NCI-H1436 treated with DMSO at 0.1 percent for 48 hours (cell line): ENCODE measurements at places on chromosomes 7 and 10.

- no peak for DNase-seq
Measured at GRCh38 chr7:22723181-22723601, 3.8 kb upstream of the IL6 start.

DNA sequence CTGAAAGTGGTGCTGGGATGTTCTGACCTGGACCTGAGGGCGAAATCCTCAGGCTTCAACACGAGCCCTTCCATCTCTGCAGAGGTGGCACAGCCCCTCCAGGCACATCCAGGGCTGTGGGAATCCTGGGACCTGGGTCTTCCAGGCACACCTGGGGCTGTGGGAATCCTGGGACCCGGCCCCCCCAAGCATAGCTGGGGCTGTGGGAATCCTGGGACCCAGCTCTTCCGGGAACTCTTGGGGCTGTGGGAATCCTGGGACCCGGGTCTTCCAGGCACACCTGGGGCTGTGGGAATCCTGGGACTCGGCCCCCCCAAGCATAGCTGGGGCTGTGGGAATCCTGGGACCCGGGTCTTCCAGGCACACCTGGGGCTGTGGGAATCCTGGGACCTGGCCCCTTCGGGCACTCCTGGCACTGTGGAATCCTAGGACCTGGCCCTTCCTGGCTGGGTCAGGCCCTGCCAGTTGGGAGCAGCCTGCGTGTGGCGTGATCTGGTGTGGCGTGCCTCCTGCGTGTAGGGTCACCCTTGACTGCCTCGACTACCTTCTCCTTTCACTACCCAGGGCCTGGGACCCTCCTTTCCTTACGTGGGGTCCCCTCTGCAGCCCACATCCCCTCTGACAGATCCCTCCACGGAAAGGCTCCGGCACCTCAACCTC lies 124.0 kb downstream of the WDR37 start:
- no peak for DNase-seq

DNA sequence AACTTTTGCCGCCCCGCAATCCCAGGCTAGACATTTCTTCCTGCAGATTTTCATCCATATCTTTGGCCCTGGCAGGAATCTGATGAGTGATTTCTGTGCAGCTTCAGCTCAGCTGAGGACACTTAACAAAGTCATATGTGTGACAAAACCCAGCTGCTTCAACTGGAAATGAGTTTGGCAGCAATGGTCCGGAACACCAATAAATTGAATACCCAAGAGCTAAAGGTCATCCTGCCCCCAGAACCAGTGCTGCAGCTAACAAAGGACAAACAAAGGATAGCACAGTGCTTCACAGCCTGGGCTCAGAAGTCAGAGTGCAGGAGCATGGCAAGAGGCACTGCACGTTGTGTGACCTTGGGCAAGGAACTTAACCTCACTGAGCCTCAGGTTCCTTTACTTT lies 40.0 kb upstream of the TRIL start:
- no peak for DNase-seq

- no peak for DNase-seq
Measured at GRCh38 chr10:42917821-42918220, 135.2 kb downstream of the BMS1 start.

DNA sequence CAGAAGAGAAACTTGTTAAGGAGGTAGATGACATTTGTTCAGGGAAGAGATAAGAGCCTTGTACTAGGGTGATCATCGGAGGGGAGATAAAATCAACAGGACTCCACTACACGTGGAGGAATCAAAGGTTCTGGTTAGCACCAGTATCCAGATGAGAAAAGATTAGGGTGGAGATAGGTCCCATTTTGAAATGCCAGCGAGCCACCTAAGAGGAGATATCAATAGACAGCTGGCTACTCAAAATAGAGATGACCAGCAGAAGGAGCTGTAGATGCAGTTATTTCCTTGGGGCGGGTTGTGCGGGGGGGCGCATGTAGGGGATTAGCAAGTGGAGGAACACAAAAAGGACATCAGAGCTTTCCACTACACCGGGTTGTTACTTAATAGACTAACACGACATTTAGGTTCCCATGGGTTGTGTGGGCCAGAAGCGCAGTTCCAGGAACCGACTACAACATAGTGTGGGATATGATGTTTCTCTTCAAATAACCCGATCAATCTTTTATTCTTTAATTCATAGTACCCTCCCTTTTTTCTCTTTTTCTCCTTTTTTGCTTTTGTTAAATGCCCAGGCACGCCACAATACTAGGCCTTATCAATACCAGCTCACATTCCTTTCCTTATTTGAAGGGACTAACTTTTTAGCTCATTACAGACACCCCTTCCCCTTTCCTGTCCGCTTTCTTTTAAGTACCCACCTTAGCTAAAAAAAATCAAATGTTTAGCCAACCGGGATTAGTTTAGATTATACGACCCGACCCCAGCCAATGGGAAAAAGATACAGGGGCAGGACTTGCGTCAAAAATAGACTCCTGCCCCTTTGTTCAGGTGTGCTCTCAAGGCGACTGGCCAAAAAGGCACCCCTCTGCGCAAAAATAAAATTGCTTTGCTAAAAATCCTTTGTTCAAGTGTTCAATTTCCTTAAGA lies 2.0 kb upstream of the KIF11 start:
- no peak for DNase-seq

- no peak for DNase-seq
Measured at GRCh38 chr10:117214401-117214800, 17.1 kb downstream of the KCNK18 start.

- DNase-seq: no peak
Measured at GRCh38 chr7:43621729-43622448, 39.0 kb downstream of the STK17A start.

DNA sequence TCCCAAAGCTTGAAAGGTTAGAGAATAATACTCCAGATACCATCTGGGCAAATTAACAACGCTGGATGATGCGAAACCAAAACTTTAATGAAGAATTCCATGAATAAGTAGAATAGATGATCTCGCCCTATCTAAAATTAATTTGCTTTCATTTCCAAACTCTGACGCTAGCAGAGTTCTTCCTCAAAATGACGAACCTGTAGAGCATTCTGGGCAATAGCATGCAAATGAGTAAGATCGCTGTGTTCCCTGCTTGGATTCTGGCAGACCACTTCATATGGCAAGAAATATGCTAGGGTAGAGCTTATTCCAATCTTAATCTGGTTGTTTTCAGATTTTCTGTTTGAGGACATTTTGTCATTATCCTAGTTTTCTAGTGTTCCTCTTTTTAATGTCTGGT lies 36.1 kb upstream of the SMNDC1 start:
- DNase-seq: no peak

DNA sequence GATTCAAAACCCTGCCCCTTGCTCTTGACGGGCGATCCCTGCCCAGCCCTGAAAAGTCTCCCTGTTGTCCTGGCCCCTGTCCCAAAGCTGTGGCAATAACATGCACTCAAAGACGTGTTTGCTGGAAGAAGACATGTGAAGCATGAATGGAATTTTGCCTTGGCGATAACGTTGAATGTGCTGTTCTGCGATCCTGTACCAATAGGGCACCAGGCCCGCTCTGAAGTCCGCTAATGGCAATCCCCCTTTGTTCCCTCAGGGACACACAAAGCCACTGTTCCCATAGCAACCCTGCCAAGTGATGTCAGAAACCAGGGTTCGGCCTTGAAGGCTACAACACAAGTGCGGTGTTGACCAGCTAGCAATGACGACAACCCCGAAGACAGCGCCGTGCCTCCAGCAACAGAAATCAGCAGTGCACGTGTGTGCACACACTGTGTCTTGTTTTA lies 284.6 kb downstream of the KLF6 start:
- no peak for DNase-seq

- no peak for DNase-seq
Measured at GRCh38 chr10:19819419-19820033, 3.3 kb downstream of the PLXDC2 start.

DNA sequence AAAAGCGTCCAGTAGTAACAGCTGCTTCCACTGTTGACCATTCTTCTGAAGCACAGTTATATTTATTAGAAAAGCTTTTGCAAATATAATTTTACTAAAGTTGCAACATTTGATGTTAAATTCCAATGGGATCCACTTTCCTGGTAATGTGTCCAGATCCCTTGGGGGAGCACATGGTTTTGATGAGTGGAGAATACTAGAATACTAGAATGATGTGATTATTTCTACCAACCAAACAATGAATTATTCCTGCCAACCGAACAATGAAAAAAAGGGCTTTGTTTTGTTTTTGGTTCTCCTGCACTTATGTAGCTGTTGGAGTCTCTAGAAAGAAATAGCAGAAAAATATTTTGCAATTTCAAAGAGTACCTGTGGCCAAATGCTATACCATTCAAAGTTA lies 59.1 kb downstream of the BPGM start:
- DNase-seq: no peak

- no peak for DNase-seq
Measured at GRCh38 chr10:132929480-132929879, 12.9 kb downstream of the CFAP46 start.

DNA sequence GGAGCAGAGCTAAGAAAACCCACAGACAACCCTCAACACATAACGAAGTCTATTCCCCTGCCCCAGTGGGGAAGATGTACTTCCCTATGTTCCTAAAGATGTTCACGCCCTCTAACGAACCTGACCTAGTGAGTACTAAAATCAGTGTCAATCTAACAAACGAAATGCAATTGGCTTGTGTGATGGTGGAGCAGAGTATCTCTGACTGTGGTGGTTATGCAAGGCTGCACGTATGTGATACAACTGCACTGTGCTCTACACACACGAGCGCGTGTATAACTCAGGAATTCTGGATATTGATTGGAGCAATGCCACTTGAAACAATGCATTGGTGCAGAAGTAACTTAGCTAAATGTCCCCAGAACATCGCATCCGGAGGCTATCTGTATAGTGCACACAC lies 1.3 kb downstream of the ANKRD16 start:
- DNase-seq: no peak

GRCh38 chr10:100347568-100348195 lies 649 bp downstream of the SCD start:
- DNase-seq: no peak

DNA sequence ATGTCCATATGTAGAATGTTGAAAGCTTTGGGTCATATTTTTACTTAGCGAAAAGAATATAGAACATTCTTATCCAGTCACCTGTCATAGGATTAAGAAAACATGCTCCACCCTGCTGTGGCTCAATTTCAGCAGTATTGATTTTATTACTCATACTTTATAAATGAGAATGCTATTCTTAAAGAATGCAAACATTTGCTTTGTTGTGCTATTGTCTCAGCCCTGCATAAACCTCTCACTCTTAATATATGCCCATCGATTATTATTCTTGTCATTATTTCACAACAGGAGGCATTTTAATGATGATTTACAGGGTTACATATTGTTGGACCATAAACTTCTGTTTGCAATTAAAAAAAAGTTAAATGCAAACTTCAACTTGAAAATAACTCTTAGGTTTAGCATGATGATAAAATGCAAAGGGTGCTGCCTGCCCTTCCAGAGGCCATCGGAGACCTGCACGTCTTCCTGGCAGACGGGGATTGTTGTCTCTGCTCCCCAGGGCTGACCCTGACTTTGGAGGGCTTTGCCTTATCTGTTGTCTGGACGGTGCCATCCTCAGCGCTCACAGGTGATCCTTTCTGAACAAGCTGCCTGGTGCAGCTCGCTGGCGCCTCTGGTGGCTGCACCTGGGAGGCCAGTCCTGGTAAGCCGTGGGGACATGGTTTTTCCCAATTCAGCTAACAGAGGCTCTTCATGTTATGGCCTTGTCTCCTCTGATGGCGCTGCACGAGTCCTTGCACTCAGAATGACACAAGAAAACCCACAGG lies 50.0 kb upstream of the SHH start:
- no peak for DNase-seq

DNA sequence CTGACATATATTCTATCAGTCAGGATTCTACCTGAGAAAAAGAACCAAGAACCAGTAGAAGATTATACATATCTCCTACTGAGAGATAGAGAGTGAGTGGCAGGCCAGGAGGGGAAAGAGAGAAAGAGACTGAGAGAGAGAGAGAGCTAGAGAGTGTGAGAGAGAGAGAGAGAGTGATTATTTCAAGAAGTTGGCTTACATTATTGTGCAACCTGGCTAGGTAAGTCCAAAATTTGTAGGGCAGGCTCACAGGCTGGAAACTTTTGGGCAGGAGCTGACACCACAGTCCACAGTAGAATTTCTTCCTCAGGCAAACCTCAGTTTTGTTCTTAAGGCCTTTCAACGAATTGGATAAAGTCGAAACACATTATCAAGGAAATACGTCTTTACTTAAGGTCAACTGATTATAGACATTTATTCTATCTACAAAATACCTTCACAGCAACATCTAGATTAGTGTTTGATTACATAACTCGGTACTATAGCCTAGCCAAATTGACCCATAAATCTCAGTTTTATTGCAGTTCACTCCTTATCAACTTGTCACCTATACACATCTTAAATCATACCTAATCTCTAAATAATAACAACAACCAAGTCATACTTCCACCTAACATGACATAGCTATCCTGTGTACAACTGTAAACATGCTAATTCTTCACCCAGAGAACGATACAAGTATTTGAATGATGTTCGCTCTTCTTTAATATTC lies 17.0 kb upstream of the CYP2C18 start:
- no peak for DNase-seq

- DNase-seq: no peak
Measured at GRCh38 chr10:16907687-16908086, 90.5 kb upstream of the RSU1 start.

DNA sequence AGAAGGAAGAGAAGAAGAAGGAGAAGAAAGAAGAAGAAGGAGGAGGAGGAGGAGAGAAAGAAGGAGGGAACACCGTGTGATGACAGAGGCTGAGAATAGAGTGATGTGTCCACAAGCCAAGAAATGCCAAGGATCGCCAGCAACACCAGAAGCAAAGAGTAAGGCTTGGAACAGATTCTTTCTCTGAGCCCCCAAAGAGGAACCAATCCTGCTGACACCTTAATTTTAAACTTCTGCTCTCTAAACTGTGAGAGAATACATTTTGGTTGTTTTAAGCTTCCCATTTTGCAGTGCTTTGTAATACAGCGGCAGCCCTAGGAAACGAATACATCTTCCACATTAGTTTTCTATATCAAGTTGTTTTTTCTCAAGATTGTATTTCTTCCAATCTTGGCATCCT lies 13.9 kb upstream of the WNT8B start:
- no peak for DNase-seq

GRCh38 chr7:140209866-140210609 lies 33.3 kb upstream of the KDM7A start:
- DNase-seq: no peak

GRCh38 chr10:114300036-114300645 lies 61.1 kb downstream of the VWA2 start:
- no peak for DNase-seq
